Activated CD8-positive, alpha-beta T cell treated with anti-CD3 and anti-CD28 coated beads, Interleukin-2, amount 10 ng/mL, durations not matched to agents 7 days and 5 days (primary cell): ENCODE measurements at places on chromosomes 5 and 9.

DNA sequence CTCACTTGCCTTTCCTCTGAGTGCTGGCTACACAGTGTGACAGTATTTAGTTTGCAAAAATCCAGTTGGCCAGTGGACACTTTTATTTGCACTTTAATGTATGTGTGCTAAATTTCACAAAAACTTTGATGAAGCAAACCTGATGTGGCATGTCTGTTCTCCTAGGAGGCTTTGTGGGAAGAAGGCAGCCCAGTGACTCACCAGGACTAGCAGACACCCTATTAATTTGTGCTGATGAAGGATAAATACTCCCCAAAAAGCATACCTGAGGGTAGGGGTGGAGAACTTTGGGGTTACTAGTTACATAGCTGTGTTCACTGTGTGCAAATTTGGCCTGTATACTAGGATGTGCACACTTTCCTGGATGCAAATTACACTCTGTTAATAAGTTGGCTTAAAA, 39.3 kb upstream of the IPPK start:
- no peak overlapping the region for H3K4me3 ChIP-seq
- H3K36me3 ChIP-seq: peaks cover 39% of the 10 kb centered on the region
- peaks cover 42% of the 10 kb centered on the region for H3K4me1 ChIP-seq
- no peak for DNase-seq

GRCh38 chr5:146076455-146076854, 28.9 kb downstream of the PLAC8L1 start:
- no peak overlapping the region for H3K4me3 ChIP-seq
- H3K27me3 ChIP-seq: peaks cover 31% of the 10 kb centered on the region
- H3K36me3 ChIP-seq: no peaks in the 10 kb centered on the region
- H3K4me1 ChIP-seq: peaks cover 11% of the 10 kb centered on the region
- no peak overlapping the region for H3K27ac ChIP-seq
- no peak for DNase-seq

- H3K4me3 ChIP-seq: no peak overlapping the region
- DNase-seq: no peak
- no peaks in the 10 kb centered on the region for H3K27me3 ChIP-seq
Observed at GRCh38 chr9:5610491-5610890, 18.4 kb upstream of the RIC1 start.

DNA sequence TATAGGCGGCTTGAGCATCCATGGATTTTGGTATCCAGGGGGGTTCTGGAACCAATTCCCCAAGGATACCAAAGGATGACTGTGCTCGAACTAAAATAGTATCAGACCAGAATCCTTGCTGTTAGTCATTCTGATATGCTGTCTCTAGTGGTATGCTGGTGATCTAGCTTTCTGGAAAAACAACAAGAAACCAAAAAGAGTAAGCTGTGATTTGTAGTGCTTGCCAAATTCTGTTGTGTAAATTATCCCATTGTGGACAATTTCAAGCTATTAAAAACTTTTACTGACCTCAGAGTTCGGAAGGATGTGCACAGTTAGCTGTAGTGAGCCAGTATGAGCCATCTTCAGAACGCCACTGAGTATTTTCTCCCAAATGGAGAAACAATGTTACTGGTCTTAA, 99.0 kb upstream of the FBN2 start:
- no peaks in the 10 kb centered on the region for H3K27me3 ChIP-seq
- H3K36me3 ChIP-seq: no peaks in the 10 kb centered on the region
- no peak for DNase-seq
- H3K27ac ChIP-seq: no peak overlapping the region
- no peaks in the 10 kb centered on the region for H3K4me1 ChIP-seq
- no peak overlapping the region for H3K4me3 ChIP-seq
